ENCODE measurements at places on chromosomes 2 and 18.

- no peak for DNase-seq
Observed at GRCh38 chr2:222452422-222452950, 28.1 kb downstream of the SGPP2 start.

DNA sequence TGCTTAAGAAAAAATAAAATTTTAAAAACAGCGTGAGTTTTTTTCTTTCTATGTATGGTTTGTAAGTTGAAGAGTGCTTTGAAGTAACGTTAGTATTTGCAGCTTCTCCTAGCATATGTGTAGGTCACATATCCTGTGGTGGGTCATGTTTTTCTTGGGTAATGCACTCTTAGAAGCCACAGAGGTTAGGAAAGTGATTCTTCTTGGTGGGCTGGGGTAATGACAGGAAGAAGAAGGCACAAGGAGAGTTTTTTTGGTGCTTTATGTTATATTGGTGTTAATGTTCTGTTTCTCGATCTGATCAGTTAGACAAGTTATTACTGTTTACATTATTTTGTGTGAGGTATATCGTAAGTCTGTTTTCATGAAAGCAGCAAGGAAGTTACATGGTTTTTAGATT is 109.0 kb downstream of the ICA1L start:
- DNase-seq: no peak

DNA sequence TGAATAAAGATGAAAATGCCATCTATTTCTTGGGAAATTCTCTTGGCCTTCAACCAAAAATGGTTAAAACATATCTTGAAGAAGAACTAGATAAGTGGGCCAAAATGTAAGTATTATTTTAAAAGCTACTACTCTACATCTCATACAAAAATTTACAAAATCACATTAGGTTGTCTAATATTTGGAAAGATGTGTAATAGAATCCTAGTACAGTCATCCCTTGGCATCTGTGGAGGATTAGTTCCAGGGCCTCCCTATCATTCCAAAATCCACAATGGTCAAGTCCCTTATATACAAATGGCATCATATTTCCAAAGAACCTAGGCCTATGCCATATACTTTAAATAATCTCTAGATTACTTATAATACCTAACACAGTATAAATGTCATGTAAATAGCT is 41.2 kb downstream of the KYNU start:
- DNase-seq: no peak

DNA sequence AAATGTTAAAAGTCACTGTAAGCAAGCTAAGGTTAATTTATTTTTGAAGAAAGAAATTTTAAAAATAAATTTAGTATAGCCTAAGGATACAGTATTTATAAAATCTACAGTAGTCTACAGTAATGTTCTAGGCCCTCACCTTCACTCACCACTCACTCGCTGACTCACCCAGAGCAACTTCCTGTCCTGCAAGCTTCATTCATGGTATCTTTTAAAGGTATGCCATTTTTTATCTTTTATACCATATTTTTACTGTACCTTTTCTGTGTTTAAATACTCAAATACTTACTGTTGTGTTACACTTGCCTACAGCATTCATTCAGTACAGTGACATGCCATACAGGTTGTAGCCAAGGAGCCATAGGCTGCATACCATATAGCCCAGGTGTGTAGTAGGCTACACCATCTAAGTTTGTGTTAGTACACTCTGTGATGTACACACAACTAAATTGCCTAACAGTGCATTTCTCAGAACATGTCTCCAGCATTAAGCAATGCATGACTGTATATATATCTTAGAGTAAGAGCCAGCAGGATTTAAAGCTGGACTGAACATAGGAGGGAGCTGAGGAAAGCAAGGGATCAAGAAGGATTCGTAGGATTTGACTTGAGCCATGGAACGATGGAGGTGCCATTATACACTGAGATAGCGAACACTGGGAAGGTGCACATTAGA is 83.1 kb upstream of the KLF7 start:
- DNase-seq: no peak

DNA sequence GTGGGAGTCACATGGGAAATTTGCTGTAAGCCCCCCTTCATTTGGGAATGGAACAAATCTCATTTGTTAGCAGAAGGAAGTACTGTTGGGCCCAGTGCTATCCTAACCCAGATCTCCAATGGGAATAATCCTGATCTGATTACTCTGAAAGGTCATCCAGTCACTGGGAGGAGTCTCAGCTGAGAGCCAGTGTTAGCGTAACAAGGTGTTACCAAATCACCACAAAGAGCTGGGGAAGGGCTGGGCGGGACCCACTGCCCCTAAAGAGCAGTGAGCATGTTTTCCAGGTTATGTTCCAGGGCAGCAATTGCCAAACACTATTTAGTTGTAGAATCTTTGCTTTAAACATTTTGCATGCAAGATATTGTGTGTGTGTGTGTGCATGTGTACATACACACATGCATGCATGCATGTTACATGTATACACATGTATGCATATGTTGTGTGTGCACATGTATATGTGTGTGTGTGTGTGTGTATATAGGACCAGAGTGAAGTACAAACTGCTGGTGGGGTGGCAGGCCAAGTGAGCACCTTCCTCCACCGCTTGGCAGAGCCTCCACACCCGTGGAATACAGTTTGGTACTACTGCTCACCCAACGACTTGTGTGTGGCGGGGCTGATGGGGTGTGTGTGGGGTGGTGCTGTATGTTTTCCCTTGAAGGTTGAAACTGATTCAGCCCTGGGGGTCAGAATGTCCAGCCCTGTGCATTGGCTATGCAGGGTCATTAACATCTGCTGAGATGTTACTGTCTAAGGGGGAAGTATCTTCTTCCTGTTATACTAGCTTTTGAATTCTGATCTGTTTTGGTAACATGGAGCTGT is 15.2 kb downstream of the INPP5D start:
- DNase-seq: no peak

DNA sequence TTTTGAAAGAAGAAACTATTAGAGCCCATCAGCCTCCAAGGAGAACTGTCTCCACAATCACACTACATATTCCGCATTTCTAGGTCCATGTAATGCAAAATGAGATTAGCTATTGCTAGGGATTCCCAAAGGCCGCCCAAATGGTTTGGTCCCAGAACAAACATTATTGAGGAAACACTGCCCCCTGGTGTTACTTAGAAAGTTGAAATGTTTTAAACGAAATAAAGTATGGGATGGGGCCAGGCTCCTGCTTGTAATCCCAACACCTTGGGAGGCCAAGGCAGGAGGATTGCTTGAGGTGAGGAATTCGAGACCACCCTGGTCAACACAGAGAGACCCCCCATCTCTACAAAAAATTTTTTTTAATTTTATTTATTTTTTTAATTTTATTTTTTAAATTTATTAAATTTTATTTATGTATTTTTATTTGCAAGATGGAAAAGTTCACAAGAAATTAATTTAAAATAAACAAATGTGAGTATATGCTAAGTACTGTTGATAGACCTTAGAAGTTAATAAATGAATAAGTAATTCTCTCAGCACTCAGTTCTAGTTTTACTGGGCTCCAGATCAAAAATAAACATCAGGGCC is 5.5 kb downstream of the NHEJ1 start:
- DNase-seq: no peak

GRCh38 chr2:54261537-54261936 is 5.5 kb upstream of the TSPYL6 start:
- DNase-seq: no peak

GRCh38 chr2:127149384-127149783 is 42.4 kb upstream of the BIN1 start:
- no peak for DNase-seq

DNA sequence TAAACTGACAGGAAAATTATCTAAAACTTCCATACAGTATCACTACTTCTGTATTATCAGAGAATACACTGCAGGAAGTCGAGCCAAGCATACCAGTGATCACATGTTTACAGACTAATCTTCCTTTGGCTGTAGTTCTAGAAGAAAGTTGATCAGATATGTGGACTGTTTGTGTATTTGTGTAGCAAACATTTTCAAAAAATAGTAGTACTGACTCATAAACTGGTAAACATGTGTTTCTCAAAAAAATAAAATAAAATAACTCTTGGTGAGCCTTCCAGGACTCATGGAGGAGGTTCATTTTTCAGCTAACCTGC is 148.9 kb upstream of the SLC39A10 start:
- no peak for DNase-seq

DNA sequence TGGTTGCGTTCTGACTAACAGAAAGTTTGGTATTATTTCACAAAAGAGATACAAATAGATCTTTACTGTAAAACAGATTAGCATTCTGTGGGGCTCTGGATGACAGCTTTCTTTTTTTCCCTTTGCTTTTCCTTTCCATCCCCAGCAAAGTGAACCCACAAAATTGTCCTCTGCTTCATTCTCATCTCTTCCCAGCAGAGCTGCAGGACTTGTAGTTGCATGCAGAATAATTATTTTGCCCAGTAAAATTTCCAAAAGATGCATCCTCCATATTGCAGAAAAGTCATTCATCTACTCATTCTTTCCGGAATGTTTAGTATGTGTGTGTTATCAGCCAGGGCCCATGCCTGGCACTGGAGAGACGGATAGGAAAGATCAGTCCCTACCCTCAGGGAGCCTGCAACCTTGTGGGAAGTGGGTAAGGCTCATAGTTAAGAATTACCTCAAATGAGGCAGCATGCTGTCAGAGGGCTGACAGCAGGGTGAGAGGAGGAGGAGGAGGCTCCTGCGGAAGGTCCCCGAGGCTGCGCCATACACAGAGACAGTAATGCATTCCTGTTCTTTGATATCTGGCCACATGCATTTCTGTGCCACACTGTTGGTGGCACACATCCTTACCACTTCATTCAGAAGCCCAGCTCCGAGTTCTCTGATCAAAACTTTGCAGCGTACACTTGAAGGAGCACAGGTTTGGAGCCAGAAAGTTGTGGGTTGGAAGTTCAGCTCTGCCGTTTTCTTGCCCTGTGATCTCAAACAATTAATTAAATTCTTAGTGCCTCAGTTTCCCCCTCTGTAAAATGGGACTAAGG is 225.4 kb downstream of the MYCN start:
- no peak for DNase-seq

DNA sequence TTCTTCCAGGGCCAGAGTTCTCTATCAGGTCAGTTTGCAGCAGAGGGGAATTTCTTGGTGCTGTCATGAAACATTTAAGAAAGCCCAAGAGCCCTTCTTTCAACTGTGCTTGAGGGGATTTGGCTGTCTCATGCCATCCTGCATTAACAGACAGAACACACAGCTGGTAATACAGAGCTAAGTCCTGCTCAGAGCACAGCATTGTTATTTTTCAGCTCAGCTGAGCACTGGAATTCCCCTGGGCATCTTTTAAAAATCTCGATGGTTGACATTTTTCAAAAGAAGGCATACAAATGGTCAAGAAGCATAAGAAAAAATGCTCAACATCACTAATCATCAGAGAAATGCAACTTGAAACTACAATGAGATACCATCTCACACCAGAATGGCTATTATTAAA is 14.9 kb upstream of the IL1R2 start:
- no peak for DNase-seq

GRCh38 chr2:429575-430254 is 141.8 kb upstream of the ALKAL2 start:
- DNase-seq: no peak

DNA sequence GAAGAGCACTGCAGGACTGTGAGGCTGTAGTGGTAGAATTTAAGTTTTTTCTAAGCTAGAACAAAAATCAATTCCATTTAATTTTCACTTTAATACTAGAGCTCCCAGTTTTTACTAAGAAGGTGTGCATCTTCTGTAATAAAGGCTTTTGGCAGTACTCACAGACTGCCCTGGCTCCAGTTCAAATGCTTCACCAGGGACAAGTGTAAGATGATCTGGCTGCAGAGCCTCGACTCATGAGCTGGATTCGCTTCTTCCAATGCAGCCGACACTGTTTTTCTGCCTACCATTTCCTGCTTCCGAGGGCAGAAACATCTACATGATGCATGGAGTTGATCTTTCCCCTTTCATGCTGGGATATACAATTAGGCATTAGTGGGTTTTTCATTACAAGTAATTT is 87.0 kb downstream of the FARSB start:
- DNase-seq: no peak

GRCh38 chr2:187783446-187783845 is 229.2 kb upstream of the TFPI start:
- no peak for DNase-seq

GRCh38 chr2:27638037-27638637 is 9.3 kb downstream of the GPN1 start:
- no peak for DNase-seq

DNA sequence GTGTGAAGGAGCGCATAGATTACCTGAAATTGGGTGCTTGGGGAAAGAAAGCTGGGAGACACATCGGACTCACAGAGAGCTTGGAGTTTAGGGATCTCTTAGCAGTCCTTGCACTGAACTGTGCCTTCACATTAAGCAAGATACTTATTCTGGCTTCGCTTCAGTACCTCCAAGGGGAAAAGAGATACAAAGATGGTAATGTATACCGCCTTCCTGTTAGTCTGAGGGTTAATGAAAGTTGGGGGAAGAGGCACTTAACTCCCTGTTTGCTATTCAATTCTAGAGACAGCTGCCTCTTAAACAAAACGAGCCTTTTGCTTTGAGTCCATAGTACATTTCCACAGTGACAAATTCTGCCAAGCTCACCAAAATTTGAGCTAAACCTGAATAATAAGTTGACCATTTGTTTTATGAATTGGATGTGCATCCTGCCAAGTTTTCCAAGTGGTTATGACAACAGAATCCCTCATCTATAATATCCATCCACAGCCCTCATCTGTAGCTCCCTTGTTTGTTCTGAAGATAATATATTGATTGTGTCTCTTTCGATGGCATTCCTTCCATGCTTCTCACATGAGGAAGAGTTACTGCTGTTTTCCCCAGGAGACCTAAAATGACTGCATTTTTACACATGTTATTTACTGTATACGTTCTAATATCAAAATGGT is 287.1 kb upstream of the ATP5MC3 start:
- DNase-seq: no peak

DNA sequence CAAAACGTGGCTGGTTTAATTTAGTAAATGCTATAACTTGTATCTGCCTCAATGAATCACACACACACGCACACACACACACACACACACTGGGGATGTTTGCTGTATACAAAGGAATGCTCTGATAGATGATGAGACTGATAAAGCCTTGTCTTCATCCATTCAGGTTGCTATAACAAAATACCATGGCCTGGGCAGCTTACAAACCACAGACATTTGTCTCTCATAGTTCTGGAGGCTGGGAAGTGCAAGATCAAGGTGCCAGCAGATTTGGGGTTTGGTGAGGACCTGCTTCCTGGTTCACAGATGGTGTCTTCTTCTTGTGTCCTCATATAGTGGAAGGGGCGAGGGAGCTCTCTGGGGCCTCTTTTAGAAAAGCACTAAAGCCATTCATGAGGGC is 149.5 kb upstream of the HDAC4 start:
- no peak for DNase-seq

Measured in activated T-helper 1 cell treated with anti-CD3 and anti-CD28 coated beads, Interleukin-2, amount 50 U/mL, for 16 hours (primary cell).